ENCODE measurements at places on chromosomes 1 and 21. TPM values are rescaled to one million over a fixed set of nuclear protein-coding genes. Genes with fewer than 3 reads are reported as not detected.

VPS72 gene
- 42.6 TPM for total RNA-seq

GJA9 gene
- not detected for total RNA-seq

S100A3 gene
- total RNA-seq = 1.3 TPM

NEK7 gene
- total RNA-seq = 96.9 TPM

PDXK gene
- total RNA-seq = 280 TPM

ODF2L gene
- 47.0 TPM for total RNA-seq

LDLRAD1 gene
- 0.41 TPM for total RNA-seq

ATP5PF gene
- total RNA-seq = 76.7 TPM

BMP8A gene
- 0.29 TPM for total RNA-seq

NMNAT2 gene
- 0.38 TPM for total RNA-seq

USH2A gene
- total RNA-seq = not detected

LCE3D gene
- not detected for total RNA-seq
